Stimulated activated CD8-positive, alpha-beta memory T cell treated with anti-CD3 and anti-CD28 coated beads, Interleukin-7, amount 100 ng/mL, for 1 hour (primary cell): ENCODE measurements at places on chromosomes 3 and 15.

DNA sequence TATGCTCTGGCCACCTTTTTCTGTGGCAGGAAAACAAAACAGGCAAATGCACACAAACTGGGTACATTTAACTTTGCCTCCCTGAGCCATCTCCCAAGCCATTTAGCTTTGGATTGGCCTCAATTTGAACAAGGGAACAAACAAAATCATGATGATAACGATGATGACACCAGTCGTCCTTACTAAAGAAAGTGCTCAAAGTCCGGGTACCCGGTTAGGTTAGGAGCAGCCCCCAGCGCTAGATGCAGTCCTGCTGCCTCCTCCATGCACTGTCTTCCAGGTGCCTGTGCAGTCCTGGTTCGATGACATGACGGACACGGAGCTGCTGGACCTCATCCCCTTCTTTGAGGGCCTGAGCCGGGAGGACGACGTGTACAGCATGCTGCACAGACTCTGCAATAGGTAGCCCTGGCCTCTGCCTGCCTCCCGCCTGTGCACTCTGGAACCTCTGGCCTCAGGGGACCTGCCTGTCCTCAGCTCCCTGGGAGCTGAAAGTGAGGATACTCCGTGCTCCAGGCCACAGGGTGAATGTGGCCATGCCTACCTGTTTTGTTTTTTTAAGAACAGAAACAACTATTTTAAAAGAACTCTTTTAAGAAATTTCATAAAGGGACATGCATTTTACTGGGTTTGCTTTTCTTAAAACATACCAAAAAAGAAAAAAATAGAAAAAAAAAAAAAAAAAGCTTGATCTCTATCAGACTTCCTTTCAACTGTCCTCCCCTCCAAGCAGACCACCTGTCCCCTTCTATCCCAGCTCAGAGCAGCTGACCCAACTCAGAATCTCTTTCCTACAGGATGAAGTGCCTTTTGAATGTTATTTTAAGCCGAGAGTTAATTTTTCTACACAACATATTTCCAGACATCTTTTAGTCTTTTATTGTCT, 9.9 kb upstream of the VILL start:
- no peak for DNase-seq

GRCh38 chr3:129031476-129032215, 28.9 kb upstream of the GP9 start:
- no peak for DNase-seq

DNA sequence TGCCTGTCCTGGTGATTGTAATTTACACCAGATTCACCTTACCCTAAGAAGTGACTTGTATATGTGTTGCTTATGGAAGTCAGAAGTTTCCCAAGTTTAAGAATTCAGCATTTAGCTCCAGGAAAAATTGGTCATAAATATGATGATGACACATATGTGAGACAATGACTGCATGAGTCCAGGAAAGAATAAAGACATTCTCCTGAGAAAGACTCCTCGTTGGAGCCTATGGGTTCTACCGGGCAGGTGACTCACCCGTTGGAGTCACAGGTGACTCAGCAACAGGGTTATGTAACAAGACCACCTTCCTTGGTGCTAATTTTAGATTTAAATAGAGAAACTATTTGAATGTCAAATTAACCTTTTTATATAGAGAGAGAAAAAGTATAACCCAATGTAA, 662.4 kb downstream of the FHIT start:
- no peak for DNase-seq

DNA sequence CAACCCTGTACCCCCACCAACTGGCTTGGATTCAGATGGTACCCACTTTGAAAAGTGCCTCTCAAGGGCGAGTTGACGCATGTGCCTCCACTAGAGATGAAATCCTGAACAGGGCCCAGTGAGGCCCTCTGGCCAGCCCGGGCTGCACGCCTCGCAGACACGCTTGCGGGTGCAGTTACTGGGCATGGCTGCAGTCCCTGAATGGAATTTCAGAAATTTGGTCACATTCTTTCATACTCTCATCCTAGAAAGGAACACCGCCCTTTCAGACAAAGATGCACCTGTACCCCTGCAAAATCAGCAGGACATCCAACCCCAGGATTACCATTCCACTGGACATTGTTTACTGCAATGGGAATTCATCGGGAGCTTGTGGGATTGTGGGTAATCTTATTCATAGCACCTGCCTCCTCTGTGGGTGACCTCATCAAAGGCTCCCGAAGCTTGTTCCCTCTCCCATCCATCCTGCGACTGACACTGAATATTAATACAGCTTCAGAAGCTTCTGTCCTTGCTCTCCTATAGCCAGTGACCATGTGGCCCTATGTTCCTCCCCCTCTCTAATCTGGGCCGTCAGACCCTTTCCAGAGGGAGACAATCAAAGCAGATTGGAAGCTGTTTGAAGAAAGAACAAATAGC, 42.5 kb upstream of the TPM1 start:
- DNase-seq = no peak

- no peak for DNase-seq
Observed at GRCh38 chr3:15476378-15476777, 45.1 kb downstream of the COLQ start.

DNA sequence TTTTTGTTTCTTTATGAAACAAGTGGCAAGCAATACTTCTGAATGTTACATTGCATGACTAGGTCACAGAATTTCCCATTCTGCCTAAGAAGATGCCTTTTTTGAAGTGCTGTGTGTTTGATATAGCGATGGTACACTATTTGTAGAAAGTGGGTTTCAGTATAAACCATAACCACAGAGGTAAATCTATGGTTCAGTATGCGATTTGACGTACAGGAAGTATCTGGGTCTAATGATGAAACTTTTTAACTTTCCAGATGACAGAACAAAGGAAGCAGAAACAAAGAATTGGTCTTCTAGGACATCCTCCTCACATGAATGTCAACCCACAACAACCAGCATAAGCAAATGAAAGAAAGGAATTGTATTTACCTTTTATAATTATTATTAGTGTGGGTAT, 133.4 kb upstream of the BHLHE40 start:
- no peak for DNase-seq
